Aorta (tissue), 5 donors: ENCODE measurements at places on chromosomes 1 and 21. TPM values are rescaled to one million over a fixed set of nuclear protein-coding genes. Genes with fewer than 3 reads are reported as not detected.

Gene KIAA1614
- 8.1 TPM for polyA plus RNA-seq

Gene ALDH9A1
- 28.5 TPM for polyA plus RNA-seq

Gene NBPF4
- not detected for polyA plus RNA-seq

Gene SHE
- 2.9 TPM for polyA plus RNA-seq

Gene GUCA2A
- polyA plus RNA-seq: 1.0 TPM

Gene DTL
- polyA plus RNA-seq: not detected

Gene GREM2
- polyA plus RNA-seq: not detected

Gene ARMH1
- 2.0 TPM for polyA plus RNA-seq

Gene MIXL1
- polyA plus RNA-seq: not detected

Gene CD52
- polyA plus RNA-seq: 8.3 TPM

Gene OR2L3
- polyA plus RNA-seq: not detected

Gene RGS13
- polyA plus RNA-seq: 2.9 TPM

Gene CAPN2
- polyA plus RNA-seq: 190 TPM

Gene NECTIN4
- polyA plus RNA-seq: not detected

Gene GLIS1
- polyA plus RNA-seq: 0.50 TPM

Gene SLC30A1
- 7.8 TPM for polyA plus RNA-seq
